ENCODE measurements at places on chromosomes 7 and 10.

- peak; percentile 22 for DNase-seq
Observed at GRCh38 chr10:103542764-103543616, 49.5 kb downstream of the NEURL1 start.

- no peak for DNase-seq
Observed at GRCh38 chr7:42502022-42502421, 265.0 kb upstream of the GLI3 start.

- DNase-seq: peak; percentile 38
Observed at GRCh38 chr7:22726345-22726906, 574 bp upstream of the IL6 start.

DNA sequence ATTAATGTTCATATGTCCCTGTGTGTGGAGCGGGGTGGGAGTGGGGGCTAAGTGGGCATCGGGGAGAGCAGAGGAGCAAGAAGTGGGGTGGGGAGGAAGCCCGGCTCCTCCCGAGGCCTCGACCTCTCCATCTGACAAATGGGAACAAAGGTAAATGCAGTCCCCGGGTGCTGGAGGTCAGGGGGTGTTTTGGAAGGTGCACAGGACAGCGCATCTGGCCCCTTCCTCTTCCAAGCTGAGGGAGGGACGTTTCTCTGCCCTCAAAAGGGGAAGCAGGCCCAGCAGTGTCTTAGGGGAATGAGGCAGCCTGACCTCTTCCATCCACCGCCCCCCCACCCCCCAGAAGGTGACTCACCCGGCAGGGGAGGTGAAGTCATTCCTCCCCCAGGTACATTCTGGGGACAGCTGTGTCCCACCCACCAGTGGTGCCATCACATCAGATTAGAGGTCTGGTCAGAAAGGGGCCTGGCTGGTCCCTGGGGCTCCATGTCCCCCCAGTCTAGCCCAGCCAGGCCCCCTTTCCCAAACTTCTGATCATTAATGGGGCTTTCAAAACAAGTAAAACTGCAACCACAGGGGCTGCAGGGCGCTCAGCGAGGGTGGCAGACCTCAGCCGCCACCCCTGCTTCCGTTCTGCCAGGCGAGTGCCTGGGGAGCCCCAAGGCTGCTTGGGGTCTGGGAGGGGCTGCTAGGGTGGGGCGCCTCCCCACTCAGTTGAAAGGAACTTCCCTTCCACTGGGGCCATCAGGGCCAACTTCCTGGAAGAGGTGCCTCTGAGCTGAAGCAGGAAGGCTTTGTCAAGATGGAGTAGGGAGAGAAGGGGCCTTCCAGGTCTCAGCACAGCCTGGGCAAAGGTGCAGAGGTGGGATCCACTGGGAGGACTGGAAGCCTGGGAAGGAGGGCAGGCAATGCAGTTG, 10.8 kb downstream of the LFNG start:
- no peak for DNase-seq

GRCh38 chr7:129750091-129750490, 138.6 kb downstream of the NRF1 start:
- no peak for DNase-seq

Measured in stimulated activated CD4-positive, alpha-beta T cell treated with anti-CD3 and anti-CD28 coated beads, Interleukin-12 subunit alpha, Interleukin-12 subunit beta, amount 100 ng/mL, for 24 hours (primary cell).